ENCODE measurements at places on chromosomes 4 and X.
A peak's percentile ranks its signal among the peaks of the same experiment; 100 is the strongest.

DNA sequence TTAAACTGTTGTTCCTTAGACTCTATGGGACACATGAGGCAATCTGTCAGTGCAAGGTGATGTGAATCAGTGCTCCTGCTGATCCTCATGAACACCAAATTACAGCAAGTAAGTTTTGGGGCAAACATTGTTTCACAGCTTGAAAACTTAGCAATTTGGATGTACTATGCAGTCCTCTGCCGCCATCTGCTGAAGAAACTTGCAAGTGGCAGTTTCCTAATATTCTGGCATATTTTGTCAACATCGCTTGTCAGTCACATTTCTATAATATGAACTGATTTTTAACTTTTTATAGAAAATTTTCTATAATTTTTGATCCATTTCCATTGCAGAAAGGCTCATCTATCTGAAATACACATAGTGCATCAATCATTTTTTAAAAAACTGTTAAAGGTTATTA is 56.3 kb downstream of the ZAR1 start:
- DNase-seq, result peak; percentile 65

GRCh38 chrX:37653397-37654085 is 32.0 kb upstream of the XK start:
- no peak for DNase-seq

- DNase-seq, result no peak
Observed at GRCh38 chrX:74179990-74180389, 124.0 kb upstream of the ZCCHC13 start.

- DNase-seq, result no peak
Observed at GRCh38 chrX:76987381-76987780, 459.8 kb upstream of the FGF16 start.

DNA sequence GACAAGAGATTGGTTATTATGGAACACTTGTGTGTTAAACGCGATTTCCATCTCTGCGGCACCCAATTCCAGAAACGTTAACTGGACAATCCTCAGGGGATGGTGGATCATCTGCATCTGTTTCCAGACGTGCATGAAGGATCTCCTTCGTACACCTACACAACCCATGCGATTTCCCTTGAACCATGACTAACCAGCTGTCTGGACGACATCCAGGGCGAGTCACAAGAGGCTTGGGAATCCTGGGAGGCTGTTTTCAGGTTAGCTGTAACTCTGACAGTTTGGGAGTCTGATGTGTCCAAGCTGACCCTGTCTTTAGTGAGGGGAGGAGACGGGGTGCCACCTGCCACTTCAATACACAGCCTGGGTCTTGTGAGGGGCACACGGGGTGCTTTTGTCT is 84.5 kb downstream of the GATB start:
- DNase-seq, result peak; percentile 59

- no peak for DNase-seq
Observed at GRCh38 chr4:78721747-78722146, 54.4 kb upstream of the BMP2K start.

DNA sequence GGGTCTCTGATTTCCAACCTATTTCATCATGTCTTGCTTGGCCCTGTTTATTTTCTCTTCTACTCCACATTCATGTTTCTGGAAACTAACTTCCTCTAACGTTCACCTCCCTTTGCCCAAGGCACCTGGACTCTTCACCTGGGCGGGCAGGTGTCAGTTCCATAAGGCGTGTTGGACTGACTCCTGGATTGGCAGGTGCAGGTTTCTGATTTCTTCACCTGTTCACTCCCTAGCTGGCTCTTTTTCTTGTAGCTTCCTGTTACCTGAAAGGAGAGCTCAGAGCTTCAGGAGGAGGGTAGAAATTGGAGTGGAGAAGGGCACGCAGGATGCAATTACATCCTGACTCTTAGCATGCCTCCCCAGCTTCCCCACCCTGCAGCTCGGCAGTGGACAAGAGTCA is 350.8 kb upstream of the KLF3 start:
- DNase-seq, result no peak

- no peak for DNase-seq
Observed at GRCh38 chrX:15391850-15392249, 7.6 kb upstream of the VEGFD start.

DNA sequence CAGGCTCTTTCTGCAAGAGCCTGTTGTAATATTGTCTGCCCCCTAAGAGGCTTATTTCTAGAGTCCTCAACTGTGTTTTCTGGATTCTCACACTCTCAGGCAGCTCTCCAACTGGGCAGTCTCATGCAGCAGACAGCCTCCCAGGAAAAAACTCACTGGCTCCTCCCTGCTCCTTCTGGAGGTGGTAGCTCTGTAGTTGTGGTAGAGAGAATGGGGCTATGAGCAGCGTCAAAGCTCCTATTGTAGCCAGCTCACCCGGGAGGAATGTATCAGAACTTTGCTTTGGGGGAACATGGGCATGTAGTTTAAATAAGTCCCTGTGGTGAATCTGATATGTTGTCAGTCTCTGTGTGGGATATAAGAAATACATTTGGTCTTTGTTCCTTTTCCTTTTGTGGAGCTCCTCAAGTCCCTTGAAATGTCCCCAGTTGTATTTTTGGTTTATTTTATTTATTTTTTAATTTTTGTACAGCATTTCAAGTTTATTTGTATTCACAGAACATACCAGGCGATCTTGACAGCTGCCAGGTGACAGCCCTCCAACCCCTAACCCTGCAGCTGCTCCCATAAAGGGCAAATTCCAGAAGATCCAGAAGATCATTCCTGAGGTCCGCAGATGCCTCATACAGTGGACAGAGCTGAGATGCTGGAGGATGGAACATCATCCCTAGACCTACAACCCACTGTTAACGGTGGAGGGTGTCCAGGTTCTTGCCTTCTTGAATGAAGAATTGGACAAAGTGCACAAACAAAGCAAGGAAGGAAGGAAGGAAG is 45.7 kb downstream of the TRIM61 start:
- DNase-seq, result no peak

DNA sequence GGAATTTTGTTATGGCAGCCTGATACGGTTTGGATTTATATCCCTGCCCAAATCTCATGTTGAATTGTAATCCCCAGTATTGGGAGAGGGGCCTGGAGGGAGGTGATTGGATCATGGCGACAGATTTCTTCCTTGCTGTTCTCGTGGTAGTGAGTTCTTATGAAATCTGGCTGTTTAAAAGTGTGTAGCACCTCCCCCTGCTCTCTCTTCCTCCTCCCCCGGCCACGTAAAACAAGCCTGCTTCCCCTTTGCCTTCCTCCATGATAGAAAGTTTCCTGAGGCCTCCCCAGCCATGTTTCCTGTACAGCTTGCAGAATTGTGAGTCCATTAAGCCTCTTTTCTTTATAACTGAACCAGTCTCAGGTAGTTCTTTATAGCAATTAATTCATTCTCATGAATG is 37.9 kb downstream of the SUPT20HL2 start:
- DNase-seq, result peak; percentile 15

DNA sequence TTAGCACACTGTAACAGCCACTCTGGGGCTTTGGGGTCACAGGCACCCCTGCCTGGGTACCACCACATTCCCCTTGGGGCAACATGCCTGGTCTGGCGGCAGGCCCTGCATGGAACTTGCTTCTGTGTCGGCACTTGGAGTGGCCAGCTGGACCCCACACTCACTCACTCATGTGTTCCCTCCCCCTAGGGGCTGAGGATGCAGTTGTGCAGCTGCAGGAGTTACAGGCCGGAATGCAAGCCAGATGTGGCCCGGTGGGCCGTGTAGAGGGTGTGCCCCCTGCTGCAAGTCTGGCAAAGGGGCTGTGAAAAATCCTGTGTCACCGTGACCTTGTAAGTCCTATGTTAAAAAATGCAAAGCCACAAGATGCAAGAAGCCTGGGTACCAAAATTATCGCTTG is 34.2 kb downstream of the ATXN3L start:
- no peak for DNase-seq

DNA sequence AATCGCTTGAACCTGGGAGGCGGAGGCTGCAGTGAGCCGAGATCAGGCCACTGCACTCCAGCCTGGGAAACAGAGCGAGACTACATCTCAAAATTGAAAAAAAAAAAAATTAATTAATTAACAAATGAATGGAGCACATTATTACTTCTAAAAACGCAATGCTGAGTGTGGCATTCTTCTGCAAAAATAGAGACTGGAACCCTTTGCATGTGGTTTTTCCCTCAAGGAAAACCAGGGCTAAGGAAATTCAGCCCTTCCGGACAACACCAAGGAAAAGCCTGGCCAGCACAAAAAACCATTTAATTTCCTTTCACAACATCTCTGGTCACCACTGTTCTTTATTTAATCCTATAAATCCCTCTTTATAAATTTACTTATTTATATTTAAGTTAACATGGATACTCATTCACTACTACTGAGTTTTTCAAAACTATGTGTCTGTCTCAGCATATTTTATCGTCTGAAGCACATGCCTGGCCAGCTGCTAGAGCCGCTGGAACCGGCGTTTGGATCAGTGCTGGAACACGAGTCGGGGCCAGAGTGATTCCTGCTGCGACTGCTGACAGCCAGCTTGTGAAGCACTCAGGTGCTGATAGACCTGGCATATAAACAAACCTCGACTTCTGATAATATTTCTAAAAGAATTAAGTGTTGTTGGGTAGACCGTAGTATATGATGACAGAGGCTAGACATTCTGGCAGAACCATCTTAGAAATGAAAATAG is 84.5 kb upstream of the WWC2 start:
- DNase-seq, result peak; percentile 1

DNA sequence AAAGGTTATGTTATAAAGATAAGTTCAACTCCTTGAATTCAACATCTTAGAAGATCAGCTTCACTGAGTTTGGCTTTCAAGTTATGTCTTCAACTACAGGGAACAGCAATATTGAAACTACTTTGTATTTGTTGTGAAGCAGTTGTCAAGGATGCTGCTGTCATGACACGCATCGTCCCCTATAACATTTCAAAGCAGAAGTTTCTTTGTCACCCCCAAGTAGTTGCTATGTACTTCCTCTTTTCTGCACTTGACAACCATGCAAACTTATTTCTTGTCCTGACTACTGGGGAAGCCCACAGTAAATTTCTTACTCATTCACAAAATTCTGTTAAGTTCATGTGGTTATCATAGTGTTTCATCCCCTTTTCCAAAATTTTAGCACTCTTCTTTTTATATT is 14.3 kb downstream of the ANTXR2 start:
- peak; percentile 35 for DNase-seq

DNA sequence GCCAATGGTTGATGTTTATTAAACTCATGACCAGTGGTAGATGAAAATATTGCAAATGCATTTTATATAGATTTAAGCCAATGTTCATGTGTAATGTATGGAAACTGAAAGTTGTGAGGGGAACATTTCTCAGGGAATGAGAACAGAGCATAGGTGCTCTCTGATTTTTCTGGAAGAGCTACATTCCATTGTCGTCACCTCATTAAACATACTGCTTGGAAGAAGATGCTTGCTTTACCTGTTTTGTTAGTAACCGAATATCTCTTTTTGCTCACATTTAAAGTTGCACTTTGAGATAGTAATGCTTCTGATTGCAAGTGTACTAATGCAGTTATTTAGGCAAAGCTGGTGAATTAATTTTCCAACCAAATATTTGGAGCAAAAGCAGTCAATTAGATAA is 93.8 kb upstream of the CLCN4 start:
- DNase-seq, result no peak

DNA sequence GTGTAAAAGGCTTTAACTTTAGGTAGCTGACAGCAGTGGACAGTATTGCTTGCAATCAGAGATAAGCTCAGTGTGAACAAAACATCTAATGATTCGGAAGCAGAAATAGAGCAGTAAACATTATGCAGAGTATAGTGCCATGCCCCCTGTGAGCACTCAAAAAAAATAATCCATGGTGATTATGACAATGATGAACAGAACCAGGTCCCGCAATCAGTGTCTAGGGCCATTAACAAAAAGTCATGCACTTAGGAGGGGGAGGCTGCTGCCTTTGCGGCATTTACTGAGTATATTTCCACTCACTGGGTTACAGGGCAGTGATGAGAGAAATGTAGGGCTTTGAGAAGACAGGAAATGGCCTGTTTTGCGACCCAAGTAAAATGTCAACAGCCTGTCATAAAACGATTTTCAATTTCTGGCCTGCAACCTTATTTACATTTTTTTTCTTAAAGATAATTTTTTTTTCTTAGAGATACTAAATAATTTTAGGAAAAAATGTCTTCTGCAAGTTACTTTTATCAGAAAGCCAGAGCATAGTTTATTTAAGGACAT is 27.3 kb upstream of the NEIL3 start:
- peak; percentile 5 for DNase-seq

GRCh38 chr4:8323947-8324555 is 54.5 kb downstream of the HTRA3 start:
- DNase-seq, result no peak

GRCh38 chr4:173575482-173576152 is 45.6 kb upstream of the HAND2 start:
- no peak for DNase-seq

- peak; percentile 89 for DNase-seq
Observed at GRCh38 chr4:3657902-3658529, 108.2 kb upstream of the ADRA2C start.

DNA sequence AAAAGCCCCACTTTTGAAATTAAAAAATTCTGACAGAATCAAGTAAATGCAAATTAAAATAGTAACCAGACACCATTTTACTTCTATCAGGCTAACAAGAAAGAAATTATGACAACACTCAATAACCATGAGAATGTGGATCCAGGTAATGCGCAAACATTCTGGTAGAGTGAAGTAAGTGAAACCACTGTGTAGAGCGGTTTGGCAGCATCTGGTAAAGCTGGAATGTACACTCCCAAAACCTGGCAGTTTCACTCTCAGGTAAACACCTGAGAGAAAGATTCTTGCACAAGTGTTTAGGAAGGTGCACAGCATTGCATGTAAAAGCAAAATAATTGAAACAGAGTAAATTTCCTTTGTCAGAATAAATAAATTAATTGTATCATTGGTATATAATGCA is 81.8 kb downstream of the TRIML1 start:
- DNase-seq, result no peak

DNA sequence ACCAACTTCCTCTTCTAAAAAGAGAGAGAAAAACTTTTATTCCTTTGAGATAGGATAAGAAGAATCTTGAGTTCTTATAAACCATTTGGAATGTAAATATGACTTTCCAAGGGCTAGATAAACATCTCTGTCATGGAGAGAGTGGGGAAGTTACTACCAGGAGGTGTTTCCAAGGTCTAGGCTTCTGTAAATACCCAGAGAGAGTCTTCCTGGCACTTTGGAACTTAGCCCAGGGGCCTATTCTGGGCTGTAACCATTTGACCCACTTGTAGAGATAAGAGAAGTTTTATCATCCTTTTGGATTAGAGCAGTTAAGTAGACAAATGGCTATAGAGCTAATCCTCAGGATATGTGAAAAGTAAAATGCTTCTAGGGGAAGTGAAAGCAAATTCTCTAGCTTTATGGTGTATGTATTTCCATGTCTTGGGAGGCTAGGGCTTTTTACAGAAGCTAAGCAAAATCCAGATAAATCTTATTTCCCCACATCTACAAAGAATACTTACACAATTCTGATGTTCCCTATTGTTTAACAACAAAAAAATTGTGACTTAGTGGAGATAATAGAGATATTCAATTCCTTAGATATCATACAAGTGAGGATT is 51.1 kb downstream of the MCUB start:
- no peak for DNase-seq

- peak; percentile 50 for DNase-seq
Observed at GRCh38 chr4:145154573-145154972, 25.8 kb downstream of the OTUD4 start.

GRCh38 chr4:169092889-169093522 is 83.0 kb upstream of the CBR4 start:
- DNase-seq, result no peak

- DNase-seq, result no peak
Observed at GRCh38 chrX:68419975-68420374, 13.3 kb downstream of the OPHN1 start.
